ENCODE measurements at places on chromosomes 2 and 18.

- peak; percentile 19 for DNase-seq
Measured at GRCh38 chr2:40348665-40349064, 103.2 kb downstream of the SLC8A1 start.

DNA sequence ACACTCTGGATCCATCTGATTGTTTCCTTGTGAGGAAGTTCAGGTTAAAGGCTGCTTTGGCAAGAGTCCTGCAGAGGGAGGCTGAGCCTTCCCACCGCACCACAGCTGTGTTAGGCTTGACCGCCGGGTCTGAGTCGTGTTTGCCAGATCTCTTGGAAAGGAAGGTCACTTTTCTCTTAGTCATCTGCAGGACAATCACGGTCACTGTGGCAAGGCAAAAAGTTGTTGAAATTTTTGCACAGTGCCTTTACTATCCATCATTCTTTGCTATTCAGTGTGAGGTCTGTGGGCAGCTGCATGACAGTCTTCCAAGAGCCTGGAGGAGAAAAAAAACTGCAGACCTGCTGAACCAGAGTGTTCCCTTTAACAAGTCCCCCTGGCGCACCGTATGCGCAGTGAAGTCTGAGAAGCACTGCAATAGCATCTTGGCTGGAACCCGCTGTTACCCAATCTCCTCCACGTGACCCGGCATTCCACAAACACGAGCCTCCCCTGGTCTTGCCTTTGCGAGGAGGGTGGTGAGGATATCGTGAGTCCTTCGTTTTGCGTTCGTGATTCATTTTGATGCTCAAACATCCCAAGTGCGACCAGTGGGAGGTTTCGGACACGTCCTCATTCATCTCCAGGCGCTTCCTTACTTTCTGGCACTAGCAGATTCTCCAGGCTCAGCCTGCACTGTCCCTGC, 23.0 kb downstream of the BIN1 start:
- no peak for DNase-seq

DNA sequence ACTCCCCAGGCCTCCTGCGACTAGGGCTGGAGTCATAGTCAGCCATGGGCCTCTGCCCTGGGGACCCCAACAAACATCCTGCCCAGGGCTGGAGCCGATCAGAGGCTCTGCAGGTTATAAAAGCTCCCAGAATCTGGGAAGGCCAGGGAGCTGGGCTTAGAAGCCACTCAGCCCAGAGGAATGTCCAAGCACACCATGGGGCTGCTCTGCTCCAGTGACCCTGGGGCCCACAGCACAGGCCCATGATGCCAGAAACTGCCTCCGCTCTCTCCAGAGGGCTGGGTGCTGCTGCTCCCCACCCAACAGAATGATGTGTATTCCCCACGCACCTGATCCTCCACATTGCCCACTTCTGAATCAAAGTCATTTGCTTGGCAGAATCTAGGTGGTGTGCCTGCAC, 88.5 kb downstream of the ARMC9 start:
- DNase-seq = no peak

DNA sequence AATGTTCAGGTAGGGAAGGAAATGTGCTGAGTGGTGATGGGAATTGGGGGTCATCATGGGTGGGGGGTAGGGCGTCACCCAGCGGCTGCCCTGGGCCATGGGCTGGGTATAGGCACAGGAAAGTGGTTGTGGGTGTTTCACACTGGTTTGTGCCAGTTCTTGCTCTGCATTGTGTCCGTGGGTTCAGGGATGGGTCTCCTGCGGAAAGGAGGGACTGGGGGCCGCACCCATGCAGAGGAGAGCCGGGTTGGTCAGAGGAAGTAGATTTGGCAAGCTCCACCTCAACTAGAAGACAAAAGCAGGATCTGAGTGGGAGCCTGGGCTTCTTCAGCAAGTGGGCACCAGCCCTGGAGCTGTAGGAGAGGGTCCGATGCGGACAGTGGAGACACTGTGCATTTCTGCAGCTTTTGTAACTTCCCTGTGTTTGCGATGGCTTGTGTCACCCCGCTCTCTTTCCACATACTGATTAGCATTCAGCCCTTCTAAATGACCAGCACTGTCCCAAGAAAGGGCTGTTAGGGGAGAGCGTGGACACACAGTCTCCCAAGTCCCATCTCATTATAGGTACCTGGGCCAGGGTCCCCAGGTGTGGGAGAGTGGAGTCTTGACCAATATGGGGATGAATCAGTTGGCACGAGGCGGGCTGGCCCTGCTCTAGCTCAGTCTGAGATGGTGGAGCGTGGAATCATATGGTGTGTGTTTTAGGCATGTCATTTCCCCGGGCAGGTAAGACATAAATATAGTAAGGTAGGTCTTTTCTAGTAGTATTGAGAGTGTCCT, 67.2 kb downstream of the LRRFIP1 start:
- no peak for DNase-seq

DNA sequence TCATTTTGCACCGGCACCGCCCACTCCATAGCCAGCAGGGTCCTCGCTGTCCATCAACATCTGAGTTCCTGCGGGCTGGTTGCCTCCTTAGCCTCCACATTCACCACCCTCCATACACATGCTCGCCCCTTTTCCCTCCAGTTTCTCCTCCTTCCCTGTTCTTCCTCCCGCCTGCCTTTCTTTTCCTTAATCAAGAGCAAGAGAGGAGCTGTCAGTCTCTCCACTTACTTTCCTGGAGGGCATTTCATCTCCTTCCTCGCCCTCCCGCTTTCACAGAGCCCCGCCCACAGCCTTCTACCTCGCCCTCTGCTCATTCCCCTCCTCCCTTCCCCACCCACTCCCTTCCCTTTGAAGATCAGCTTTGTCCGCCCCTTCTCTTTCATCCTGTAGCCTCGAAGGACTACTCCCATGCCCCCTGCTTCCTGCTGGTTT, 13.8 kb upstream of the ZBTB7C start:
- DNase-seq = no peak

- DNase-seq = peak; percentile 30
Measured at GRCh38 chr2:232901736-232902578, 31.9 kb downstream of the SNORC start.

DNA sequence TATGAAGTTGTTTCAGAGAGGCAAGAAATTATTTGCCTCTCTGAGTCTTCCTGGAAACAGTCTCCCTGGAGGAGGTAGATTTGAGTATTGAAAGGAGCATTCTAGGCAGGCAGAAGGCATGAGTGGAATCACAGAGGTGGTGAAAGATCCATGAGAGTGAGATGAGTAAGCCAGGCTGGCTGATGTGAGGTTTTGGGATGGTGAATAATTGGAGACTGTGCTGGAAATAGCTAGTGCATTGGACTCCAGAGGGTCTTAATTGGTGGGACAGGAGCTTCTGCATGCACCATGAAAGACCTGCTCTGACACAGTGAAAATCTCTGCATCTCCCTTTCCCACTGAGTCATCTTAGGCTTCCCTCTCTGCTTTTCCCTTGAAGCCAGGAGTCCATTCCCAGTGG, 46.3 kb downstream of the CDC42EP3 start:
- no peak for DNase-seq

DNA sequence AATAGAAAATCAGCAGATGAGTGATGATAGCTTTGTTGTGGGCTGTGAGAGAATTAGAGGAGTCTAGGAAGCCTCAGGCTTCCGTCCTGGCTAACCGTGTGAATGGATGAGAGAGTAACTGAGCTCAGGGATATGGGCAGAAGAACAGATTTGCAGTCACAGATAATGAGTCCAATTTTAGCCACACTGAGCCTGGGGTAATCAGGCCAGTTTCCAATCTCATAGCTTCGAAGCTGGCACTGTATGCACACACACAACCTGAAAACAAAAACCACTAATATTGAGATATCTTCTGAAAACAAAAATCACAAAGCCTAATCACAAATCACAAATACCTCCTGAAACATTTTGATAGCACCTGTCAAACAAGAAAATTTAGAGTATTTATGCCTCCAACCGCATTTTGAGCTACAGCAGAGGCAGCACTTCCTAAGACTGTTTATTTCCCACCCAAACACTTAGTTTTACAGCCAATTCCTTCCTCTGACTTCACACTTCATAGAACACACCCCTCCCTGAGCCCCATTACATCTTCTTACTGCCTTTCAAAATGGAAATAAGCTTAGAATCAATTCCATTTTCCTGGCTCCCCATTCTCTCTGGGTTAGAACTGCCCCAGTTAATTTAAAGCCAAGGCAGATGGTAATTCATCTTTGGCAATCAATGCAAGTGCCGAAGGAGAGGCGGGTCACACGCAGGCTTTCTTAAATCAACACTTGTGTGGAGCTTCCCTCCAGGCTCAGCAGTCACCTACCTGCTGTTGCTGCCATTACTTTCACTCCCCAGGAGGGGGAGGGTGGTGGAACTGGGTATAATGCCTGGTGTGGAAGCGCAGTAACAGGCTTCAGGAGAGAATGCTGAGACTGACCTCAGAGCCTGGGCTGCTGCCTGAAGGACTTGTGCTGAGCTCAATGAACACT, 18.9 kb downstream of the TTR start:
- DNase-seq = no peak

Measured in keratinocyte (primary cell).